GM04503 (cell line): ENCODE measurements at places on chromosomes 16 and 17.
A peak's percentile ranks its signal among the peaks of the same experiment; 100 is the strongest.

DNA sequence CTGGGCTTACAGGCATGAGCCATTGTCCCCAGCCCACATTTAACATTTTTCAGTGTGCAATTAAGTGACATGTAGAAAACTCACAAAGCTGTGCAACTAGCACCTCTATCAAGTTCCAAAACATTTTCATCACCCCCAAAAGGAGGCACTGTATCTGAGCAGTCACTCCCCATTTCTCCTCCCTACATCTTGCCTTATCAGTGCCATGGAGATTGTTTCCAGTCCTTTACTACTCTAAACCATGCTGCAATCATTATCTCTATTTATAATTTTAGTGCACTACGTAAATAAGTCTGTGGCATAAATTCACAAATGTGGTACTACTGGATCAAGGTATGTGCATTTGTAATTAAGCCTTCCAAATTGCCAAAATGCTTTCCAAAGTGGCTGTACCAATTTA lies 7.6 kb downstream of the MRPS23 start:
- DNase-seq = no peak

GRCh38 chr16:25045696-25046381 lies 30.7 kb upstream of the ARHGAP17 start:
- DNase-seq = peak; percentile 59

- no peak for DNase-seq
These were observed 13.2 kb upstream of the SPN start for GRCh38 chr16:29649588-29650494.

- DNase-seq = no peak
These were observed 250.5 kb upstream of the TNRC6C start for GRCh38 chr17:77708049-77708448.

DNA sequence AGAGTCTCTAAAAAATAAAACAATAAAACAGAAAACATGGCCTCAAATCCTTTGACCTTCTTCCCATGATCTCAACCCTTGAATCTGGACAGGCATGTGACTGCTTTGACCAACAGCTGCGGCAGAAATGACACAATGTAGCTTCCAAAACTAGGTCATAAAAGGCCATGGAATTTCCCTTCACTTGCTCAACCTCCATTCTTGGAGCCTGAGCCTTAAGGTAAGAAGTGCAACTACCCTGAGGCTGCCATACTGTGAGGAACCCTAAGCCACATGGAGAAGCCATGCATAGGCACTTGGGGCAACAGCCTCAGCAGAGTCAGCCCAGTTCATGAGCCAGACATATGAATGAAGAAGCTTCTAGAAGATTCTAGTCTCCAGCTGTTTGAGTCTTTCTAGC lies 75.7 kb upstream of the BRD7 start:
- DNase-seq = no peak

DNA sequence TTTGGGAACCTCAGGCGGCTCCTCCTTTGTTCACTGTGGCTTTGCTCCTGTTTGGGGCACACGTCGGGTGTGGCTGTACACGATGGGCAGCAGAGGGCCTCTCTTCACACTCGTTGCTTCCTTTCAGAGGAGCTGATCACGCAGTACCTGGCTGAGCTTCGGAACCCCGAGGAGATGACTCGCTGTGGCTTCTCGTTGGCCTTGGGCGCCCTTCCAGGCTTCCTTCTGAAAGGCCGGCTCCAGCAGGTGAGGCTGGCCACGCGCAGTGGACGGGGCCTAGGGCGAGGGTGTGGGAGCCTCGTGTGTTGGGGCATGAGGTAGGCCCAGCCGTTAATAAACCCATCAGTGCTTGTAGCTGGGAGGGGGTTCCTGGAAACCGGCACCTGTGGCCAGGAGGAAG lies 85.0 kb upstream of the ZNF750 start:
- DNase-seq = no peak

- peak; percentile 16 for DNase-seq
These were observed at the start of gene AOC2 for GRCh38 chr17:42844271-42844670. Gene AOC2, plus strand, starts transcription at chr17:42844580. Its CDS starts 47 bp downstream, at chr17:42844627.

DNA sequence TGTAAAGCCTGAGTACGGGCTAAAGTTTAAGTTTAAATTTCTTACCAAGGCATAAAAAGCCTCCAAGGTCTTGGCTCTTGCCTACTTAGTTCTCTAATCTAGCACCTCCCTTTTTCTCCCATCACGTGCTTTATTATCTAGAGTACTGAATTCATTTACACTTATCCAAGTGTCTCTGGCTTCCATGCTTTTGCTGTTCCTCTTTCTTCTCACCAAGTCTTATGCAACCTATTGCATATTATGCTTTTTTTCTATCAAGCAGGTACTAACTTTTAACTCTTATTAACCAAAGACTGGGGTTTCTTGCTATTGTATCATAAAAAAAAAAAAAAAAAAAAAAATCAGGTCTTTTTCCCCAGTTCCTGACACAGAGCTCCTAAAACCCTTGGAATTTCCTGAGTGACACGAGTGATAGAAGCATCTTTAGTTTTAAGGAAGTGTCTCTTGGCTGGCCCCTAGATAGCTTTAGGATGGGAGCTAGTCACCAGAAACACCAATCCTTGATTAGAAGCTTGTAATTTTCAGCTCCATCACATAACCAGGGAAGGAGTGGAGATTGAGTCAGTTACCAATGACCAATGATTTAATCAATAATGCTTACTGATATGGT lies 44.9 kb downstream of the SSH2 start:
- no peak for DNase-seq

GRCh38 chr17:49997773-49998703 lies 3.0 kb upstream of the DLX3 start:
- no peak for DNase-seq

DNA sequence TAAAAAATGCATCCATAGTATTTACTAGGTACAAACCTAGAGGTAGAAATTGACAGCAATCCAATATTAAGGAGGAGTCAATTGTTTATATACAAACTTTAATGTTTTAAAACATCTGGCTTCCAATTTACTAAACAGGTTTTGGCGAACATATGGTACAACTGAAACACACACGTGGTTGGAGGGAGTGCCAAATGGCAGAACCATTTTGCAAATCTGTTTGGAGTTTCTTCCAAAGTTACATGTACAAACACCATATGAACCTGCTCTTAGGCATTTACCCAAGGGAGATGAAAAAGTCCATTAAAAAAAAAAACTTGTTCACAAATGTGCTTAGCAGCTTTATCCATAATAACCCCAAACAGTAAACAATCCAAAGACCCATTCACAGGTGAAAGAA lies 159.8 kb upstream of the MYOCD start:
- no peak for DNase-seq

DNA sequence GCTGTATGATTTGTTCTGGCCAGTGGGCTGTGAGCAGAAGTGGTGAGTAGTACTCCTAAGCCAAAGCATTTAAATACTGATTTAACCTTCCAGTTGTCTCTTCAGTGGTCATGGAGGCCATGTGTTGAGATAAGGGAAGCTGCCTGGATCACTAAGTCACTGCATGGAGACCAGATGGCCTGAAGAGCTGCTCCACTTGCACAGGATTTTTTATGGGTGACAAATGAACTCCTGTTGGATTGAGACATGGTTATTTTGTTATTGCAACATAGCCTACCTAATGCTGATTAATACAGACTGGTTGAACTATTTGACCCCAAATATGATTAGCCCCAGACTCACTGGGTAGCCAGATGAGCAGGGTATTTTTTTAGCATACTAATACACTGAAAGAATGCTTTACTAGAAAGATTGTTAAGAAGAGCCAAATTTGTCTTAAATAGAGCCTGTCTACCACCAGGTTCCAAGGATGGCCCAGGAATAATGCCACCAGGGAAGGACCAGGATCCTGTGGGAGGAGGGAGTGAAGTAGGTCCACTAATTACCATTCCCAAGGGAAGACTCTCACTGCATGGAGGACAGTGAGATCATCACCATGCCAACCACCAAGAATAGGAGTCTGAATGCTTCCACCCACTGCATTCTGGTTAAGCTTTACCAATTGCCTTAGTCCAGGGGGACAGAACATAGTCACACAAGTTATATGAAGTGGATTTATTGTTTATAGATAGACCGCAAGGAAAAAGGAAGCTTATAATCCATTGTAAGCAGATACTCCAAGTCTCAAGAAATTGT lies 187.4 kb upstream of the IRX6 start:
- DNase-seq = no peak

DNA sequence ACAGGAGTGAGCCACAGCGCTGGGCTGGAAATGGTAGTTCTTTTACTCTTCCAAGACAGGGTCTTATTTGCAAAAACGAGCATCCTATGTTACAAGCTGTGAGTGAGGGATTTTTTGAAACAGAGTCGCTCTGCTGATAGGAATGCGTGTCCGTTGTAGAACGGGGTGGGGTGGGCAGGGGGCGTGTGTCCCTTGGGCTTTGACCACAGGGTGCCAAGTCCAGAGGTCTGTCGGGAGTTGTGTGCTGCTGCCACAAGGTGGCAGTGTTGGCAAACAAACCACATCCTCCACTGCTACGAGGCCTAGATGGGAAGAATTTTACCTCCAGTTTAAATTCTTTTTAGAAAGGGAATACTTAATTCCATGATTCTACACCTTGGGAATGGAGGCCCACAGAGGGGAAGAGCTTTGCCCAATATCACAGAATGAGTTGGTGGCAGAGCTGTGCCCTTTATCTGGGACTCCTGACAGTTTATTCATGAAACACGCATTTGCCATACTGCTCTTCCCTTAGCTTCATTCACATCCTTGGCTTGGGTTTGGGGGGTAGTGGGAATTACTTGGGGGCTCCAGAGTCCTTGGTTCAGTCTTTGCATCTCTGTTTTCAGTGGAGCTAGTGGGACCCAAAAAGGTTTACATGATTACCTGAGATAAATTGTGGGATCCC lies 30.6 kb upstream of the ETV4 start:
- no peak for DNase-seq

GRCh38 chr16:85350146-85350728 lies 238.0 kb upstream of the CIBAR2 start:
- DNase-seq = no peak

DNA sequence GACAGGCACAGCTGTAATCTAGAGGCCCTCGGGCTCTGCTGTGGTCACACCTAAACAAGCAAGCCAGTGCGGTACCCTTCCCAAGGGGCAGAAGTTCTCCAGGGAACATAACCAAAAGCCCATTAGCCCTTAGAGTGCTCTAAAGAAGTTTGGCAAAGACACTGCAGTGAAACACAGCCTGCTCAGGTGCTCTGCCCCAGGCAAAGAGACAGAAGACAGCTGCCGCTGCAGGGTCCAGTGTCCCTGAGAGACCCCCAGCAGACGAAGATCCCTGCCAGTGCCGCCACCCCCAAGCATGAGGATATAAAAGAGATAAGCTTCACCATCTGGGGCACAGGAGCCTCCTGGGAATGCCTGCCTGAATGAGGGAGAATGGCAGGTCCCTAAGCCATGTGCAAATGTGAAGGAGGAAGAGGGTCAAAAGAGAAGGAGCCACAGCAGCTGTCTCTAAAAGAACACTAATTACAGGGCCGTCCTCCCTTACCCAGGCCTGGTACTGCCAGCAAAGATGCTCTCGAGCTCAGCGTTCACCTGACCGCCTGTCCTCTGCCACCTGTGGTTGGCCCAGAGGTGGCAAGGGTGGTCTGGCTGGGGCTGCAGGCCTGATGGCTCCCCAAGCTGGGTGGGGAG lies 29.7 kb downstream of the CUEDC1 start:
- no peak for DNase-seq

DNA sequence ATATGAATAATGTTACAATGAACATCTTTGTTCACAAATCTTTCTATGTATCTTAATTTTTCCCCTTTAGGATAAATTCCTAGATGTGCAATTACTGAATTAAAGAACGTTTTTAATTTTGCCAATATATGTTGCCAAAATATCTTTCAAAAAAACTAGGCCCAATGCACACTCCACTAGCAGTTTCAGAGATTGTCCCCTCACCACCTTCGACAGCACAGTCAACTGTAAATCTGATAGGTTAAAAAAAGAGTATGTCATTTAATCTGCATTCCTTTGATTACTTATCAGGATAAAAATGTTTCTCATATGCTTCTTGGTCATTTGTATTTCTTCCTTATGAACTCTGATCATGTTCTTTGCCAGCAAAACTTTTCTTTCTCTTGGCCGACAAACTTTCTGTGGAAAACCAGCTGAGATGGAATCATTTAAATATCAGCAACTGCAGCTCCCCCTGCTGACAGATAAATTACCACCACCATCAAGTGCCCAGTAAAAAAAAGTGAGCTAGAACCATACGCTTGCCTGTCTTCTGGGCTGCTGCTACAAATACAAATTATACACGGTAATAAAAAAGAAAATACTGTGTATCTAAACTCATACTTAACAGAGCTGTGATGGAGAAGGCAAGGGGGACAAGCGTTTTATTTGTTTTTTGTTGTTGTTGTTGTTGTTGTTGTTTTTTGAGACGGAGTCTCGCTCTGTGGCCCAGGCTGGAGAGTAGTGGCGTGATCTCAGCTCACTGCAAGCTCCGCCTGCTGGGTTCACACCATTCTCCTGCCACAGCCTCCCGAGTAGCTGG lies 19.6 kb upstream of the KANSL1 start:
- no peak for DNase-seq

GRCh38 chr16:89431158-89431584 lies 59.2 kb downstream of the ANKRD11 start:
- DNase-seq = peak; percentile 67

DNA sequence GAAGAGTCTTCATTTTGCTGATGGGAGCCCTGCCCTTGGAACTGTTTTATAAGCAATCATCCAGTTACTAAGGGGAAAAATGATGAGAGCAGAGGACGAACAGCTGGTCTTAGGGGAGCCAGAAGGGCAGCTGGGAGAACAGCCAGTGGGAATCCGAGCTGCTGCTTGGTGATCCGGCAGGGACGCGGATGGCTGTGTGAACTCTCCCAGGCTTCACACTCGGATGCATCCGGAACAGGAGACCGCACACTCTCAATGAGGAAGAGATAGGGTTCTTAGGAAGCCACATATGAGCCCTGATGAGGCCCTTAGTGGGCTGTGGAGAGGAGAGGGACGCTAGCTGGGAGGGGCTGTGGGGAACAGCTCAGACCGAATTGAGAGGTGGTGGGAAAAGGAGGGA lies 5.0 kb upstream of the CACNG5 start:
- DNase-seq = no peak

DNA sequence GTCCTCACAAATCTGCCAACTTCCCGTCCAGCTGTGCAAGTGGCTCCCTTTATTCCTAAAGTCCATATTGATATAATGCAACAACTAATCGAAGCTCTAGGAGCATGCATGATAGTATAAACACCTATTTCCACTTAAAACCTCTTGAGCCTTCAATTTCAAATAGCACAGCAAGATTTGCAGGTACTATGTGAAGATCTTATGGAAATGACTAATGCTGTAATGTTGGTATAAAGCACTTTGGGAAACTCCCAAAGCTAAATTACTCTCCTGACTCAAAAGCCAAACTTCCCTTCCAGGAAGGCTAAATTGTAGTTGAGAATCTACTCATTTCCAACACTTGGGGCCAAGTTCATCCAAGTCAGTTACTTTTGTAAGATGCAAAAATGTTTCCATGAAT lies 287.6 kb upstream of the CDH11 start:
- no peak for DNase-seq
